ENCODE measurements at places on chromosomes 6 and 20.
A peak's percentile ranks its signal among the peaks of the same experiment; 100 is the strongest.

GRCh38 chr6:2081155-2082138 lies 164.0 kb downstream of the GMDS start:
- DNase-seq: peak; percentile 52

DNA sequence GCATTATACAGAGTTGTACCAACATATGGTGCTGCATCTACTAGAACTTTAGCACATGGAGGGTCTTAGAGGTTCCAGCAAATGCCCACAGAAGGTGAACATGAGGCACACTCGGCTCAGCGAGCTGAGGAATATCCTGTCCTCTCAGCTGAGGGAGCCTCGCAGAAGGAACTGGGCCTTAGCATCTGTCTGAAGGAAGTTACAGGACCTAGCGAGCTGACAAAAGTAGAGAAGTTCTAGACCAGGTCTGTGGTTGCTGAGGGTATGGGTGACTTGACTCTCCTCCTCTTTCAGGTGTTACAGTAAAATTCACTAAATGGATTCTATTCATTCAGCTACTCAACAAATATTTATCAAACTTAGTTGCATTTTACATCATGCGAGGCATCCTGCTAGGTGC lies 157.2 kb downstream of the ZDHHC14 start:
- peak; percentile 55 for DNase-seq

DNA sequence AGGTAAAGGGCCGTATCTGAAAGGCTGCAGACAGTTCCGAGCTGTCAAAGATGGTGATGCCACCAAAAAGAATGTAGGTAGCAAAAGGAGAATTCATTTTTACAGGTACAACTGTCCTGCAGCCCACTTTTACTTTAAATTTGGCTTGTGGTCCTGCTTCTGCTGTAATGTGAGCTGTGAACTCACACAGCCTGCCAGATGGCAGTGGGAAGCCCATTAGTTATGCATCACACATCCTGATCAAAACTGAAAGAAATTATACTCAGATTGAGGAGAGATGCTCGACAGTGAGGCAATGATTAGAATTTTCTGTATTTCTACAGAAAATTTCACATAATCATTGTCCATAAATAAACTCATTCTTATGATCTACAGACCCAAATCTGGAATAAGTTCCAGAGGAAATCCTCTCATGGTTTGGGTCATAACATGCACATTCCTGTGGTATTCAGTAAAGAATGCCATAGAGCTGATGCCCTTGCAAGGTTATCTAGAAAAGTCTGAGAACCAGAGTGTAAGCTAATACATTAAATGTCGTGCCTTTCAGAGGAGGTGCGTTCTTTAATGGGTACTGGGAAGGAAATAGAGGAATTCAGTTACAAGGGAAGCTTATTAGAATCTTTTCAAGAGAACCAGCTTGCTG lies 23.9 kb upstream of the E2F3 start:
- no peak for DNase-seq

GRCh38 chr6:144197919-144198318 lies 47.6 kb downstream of the STX11 start:
- peak; percentile 34 for DNase-seq

DNA sequence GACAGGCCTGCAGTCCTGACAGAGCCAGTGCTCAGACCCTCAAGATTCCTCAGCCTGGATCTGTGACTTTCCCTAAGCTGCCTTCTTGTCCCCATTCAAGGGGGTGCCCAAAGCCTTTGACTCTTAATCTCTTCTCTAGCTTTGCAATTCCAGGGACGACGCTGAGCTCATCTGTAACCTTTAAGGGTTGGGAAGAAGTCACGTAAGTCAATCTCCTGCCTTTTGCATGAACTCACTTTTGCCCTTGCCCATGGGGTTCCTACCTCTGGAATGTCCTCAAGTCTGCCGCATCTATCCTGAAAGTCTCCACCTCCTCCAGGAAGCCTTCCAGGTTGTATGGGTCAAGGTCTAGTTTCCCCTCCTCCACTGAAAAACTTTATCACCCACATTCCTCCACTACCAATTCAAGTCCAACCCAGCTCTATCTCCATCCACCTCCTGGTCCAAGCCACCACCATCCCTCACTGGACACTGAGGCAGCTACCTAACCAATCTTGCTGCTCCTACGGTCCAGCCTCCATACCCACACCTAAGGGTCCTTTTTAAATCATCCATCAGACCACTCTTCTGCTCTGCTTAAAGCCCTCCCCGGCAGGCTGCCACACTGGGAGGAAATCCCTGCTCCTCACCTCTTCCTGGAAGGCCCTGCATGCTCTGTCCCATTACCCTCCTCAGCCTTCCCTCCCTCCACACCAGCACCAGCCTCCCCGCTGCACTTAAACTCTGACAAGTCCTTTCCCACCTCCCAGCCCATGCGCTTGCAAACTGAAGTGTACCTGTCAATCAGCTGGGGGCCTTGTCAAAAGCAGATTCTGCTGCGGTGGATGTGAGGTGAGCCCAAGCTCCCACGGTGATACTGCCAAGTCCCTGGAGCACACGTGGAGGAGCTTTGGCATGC lies 29.7 kb downstream of the PREX1 start:
- DNase-seq: no peak

DNA sequence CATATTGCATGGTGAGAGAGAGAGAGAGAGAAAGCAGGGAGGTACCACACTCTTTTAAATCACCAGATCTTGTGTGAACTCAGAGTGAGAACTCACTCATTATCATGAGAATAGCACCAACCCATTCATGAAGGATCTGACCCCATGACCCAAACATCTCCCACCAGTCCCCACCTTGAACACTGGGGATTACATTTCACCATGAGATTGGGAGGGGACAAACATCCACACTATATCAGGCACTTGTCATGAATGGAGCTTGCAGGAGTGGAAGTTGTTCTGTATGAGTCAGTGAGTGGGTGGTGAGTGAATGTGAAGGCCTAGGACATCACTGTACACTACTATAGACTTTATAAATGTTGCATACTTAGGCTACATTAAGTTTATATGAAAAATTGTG lies 47.7 kb upstream of the RNF182 start:
- no peak for DNase-seq

DNA sequence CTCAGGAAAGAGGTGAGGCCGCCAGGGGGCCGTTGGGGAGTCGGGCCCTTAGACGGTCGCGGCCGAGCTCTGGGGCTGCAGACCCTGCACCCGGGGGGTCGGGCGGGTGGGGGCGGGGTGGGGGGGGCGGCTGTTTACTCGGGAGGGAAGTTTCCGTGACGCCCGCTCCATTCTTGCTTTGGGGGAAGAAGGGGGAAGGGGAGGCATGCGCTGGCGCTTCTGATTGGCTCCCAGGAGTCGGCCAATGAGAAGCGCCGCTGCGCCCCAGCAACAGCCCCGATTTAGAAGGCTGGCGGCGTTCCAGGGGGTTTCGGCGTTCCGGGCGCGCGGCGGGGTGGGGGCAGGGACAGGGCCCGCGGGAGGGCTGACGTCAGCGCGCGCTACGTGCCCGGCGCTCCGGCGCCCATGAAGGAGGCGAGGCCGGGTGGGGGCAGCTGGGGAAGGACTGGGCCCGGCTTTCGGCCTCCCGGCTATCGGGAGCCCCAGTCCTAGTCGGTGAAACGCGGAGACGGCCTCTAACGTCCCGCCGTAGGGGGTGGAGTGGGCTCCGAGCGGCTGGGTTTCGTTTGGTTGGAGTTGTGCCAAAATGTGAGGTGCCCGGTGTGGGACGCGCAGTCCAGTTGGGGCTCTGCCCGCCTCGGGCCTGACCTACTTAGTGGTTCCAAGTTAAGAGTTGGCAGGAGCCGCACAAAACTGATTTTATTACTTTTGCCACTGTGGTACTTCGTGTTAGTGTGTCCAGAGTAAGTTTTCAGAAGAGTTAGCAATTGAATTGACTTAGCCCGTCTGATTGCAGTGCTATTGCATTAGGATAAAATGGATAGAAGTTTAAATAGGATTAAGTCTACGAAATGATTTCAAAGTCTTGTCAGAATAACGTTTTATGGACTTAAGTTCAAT lies 1.1 kb downstream of the PNRC1 start:
- peak; percentile 96 for DNase-seq

DNA sequence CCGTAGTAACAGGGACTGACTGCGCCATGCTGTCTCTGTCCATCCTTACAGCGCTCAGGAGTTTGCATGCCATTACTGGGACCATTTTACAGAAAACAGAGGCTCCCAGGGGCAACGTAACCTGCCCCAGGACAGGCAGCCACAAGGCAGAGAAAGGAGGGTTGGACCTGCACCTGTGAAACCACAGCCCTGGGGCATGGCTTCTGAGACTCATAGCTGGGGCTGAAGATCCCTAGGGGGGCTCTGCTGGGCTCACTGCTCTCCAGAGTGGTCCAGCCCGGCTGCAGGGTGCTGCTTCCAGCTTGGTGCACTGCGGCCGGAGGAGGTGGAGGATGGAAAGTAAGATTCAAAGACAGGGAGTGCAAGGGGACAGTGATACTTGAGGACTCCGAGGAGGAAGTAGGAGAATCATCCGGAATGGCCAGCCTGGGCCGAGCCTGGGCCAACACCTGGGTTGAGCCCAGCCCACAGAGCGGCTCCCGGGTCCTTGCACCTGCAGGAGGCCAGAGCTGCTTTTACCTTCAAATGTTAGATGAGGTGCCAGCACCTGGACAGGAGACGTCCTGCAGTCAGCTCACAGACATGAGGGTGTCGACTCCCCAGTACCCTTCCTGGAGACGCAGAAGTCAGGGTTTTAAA lies 183.2 kb downstream of the CDH4 start:
- no peak for DNase-seq

GRCh38 chr6:34056305-34057108 lies 89.4 kb downstream of the GRM4 start:
- no peak for DNase-seq

GRCh38 chr6:112739766-112740165 lies 392.6 kb downstream of the RFPL4B start:
- no peak for DNase-seq

DNA sequence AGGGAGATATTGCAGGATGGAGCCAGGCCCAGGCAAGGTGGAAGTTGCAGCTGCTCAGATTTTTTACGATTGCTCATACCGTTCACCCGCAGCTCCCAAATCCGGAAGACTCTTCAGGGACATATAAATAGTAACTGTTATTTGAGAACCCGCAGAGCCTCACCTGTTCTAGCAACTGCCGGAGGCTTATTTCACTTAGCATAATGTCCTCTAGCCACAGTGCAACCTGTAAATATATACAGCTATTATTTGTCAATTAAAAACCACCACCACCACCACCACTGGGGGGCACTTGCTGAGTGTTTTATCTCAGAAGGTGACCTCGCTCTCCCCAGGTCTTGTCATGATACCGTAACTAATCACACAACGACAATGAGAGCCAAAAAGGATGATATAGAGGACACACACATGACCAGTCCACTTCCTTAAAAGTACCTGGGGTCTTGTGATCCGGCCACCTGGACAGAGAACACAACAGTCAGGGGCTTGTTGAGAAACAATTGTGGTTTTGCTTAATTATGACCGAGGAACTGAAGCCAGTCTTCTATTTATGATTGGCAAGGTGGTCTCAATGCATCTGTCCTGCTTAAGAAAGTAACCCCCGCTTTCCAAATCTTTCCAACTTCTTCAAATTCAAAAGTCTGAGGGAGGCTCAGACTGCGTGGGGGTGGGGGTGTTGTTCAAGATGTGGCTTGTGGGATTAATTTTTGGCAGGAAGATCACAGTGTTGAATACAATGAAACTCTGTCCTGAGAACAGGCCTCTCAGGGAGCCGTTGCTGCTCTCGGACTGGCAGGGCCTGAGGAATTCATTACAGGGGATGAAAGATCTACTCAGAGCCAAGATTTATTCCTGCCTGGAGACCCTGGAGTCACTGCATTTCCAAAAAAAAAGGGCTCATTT lies 107.7 kb upstream of the PRND start:
- DNase-seq: peak; percentile 73

DNA sequence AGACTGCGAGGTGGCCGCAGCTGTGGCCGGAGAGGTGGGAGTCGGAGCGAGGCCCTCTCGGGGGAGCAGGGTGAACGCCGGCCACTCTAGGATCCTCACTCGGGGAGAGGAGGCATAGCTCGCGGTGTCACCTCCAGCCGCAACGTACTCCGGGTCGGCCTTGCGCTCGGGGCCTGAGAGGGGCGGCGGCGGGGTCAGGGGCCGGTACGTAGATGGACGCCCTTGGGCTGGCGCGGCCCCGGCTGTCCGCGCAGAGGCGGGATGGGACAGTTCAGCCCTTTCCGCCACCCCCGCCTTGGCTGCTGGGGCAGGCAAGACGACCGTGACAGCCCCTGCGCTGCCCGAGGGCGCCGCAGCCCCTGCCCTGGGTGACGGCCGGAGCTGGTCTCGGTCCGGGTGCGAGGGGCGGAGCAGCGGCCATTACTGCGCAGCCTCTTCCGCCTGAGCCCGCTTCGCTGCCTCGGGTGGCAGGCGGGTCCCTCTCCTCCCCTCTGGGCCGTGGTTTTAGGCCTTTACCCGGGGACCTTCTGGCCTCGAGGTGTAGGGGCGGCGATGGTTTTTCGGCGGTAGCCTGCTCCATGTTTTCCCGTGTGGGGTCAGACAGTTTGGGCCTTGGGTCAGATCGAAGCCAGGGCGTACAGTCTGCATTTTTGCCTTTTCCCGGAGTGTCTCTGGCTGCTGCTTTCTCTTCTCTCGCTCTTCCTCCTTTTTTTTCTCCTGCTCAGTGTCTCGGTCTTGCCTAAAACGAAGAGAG lies 405 bp downstream of the RNF146 start:
- peak; percentile 60 for DNase-seq

DNA sequence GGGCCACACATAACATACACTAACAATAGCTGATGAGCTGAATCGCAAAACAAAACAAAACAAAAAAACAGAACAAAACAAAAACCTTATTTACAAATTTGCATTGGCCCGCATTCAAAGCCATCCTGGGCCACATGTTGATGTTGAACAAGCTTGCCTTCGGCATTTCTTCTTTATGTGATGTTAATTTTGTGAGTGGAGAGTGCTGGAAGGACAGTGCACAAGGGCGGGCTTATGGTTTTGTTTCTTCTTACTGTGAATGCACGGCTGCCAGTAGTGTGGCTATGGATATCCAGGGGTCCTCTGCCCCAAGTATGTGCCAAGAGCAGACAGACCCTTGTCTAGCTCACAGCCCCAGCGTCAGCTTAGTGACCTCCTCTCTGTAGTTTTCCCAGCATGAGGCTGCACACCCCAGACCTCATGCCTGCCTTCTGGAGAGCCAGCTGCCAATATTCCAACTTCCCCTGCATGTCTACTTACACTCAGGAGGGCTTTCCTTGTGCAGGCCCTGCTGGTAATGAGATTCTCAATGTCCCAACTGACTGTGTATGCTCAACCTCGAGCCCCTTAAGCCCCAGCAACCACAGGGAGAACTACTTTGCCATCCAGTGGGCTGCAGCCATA lies 24.9 kb downstream of the ZNF292 start:
- DNase-seq: no peak

GRCh38 chr6:73560182-73560732 lies 39.4 kb upstream of the EEF1A1 start:
- no peak for DNase-seq

Data from activated CD4-positive, alpha-beta T cell treated with anti-CD3 and anti-CD28 coated beads, Interleukin-2, amount 50 U/mL, for 16 hours (primary cell).